ENCODE measurements at places on chromosomes 7 and 10.

GRCh38 chr10:5585517-5586206, 60.9 kb downstream of the CALML3 start:
- DNase-seq: no peak

GRCh38 chr7:159065852-159066480, 78.7 kb downstream of the VIPR2 start:
- DNase-seq: peak; percentile 38

- no peak for DNase-seq
These were observed 18.8 kb upstream of the TLL2 start for GRCh38 chr10:96532523-96532922.

DNA sequence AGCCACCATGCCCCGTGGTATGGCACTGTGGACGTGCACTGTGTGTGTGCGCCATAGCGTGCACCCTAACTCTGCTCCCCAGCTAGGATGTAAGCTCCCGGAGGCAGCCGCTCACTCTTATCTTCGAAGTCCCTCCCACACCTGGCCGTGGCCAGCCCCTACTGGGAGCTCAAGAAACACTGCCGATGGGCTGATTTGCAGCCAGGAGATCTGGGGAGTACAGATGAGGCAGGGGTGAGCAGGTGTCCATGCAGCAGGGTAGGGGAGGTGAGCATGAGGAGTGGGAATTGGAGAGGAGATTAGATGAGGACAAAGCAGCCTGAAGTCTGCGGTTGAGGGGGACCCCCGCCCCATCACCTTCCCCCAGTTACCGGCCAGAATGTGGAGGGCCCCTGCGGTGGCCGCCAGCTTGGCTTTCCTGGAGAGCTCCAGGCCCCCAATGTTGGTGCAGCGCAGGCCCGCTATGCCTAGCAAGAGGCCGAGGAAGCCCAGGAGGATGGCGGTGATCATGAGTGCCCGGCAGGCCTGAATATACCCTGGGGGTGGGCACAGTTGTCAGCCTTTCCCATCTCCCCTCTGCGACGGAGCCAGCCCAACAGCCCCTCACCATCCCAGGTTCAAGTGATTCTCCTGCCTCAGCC, 3.6 kb downstream of the CLDN15 start:
- DNase-seq: no peak

GRCh38 chr7:128941323-128941890, 3.7 kb downstream of the IRF5 start:
- DNase-seq: peak; percentile 52

GRCh38 chr10:32073659-32074058, 17.4 kb upstream of the KIF5B start:
- DNase-seq: no peak

DNA sequence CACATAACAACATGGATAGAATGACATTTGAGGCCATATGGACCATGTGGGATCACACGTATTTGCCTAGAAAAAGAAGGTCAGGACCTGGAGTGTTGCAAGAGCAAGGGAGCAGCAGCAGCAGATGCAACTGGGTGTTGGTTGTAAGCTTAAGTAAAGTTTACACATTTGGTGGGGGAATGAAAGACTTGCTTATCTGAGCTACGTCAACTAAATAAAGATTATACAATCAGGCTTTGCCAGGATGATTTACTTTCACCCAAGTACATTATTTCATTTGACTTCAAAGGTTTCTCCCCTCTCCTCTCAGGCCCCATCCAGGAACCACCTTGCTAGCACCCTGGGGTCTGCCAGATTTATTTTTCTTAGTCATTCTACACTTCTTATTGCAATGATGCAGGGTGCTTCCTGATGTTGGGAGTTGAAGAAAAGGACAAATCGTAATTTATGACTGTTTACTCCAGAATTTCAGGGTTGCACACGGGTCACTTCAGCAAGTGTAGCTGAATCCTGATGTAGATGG, 591.9 kb upstream of the IGFBP3 start:
- DNase-seq: no peak

DNA sequence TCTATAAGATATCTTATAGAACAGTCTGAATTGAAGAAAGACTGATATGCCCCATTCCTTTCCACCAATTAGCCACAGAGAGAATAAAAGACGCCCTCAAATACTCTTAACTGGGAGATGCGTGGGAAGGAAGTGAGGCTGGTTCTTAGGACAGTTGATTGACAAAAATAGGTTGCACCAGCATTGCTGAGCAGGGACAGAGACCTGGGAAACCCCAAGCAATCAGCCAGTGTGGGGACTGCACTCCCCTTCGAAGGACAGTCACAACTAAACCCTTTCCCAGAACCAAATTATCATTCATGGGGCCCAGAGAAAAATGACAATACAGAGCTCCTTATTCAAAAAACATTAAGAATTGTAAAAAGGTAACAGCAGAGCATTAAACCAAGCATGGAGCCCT, 196.9 kb upstream of the GHITM start:
- DNase-seq: no peak

GRCh38 chr7:51602376-51602775, 285.8 kb upstream of the COBL start:
- no peak for DNase-seq

GRCh38 chr7:74217455-74218342, 7.9 kb downstream of the LAT2 start:
- no peak for DNase-seq

- DNase-seq: no peak
These were observed 217.6 kb downstream of the GFRA1 start for GRCh38 chr10:116055252-116055916.

- no peak for DNase-seq
These were observed 47.1 kb upstream of the OTUD1 start for GRCh38 chr10:23391821-23392220.

- DNase-seq: no peak
These were observed 74.0 kb upstream of the TRIL start for GRCh38 chr7:29032146-29032545.

- DNase-seq: no peak
These were observed 169.1 kb downstream of the IMMP2L start for GRCh38 chr7:111393011-111393754.

DNA sequence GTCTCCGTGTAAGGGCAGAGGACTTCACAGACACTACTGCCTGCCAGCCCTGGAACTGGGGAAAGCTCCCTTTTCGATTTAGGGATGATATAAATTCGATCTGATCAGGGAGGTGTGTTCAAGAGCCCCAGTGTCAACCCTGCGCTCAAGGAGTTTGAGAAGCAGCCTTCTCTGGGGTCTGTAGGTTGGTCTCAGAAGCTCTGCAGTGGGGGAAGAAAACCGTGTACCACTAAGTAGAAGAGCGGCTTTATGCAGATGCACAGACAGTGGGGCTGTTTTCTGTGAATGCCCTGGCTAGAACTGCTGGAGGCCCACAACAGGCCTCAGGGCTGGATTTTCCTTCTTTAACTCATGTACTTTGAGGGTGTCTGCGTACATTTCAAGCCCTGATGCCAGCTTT, 6.3 kb upstream of the TBX20 start:
- DNase-seq: no peak

DNA sequence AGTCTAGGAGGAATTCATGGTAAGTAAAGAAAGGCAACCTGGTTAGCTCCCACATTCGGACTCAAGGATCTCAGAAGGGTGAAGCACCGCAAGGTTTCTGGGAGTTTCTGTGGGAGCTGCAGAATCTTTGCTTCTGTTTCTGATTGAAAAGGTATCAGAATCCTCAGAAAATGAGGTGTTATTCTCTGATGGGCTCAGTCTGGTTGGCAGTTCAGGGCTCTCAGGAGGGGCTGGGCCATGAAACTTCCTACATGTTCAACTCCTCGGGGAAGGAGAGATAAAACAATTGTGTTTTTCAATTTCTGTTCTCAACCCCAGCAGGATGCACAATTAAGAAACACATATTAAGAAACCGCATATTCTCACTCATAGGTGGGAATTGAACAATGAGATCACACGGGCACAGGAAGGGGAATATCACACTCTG, 9.1 kb downstream of the OR2A7 start:
- no peak for DNase-seq

DNA sequence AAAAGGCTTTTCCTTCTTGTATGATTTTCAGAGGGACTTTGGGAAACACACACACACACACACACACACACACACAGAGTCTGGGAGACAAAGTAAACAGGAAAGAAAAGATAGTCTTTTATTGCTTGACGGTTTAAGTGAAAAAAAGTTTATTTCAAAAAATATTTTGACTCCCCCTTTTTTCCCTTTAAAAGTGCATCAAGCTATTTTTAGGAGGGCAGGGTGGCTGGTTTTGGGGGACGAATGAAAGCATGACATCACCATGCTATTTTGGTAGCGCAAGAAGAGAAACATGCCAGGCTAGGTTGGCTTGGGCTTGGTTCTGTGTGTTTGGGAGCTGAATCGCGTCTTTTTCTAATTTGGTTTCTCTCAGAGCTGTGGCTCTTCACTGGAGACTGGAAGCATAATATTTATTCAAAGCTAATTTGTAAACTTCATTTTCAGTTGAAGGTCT, 129.2 kb downstream of the BAMBI start:
- DNase-seq: no peak

Data from activated CD8-positive, alpha-beta memory T cell treated with anti-CD3 and anti-CD28 coated beads for 24 hours (primary cell).